Stimulated activated CD8-positive, alpha-beta memory T cell treated with anti-CD3 and anti-CD28 coated beads, Interleukin-4, amount 100 ng/mL, for 1 hour (primary cell): ENCODE measurements at places on chromosomes 1 and 21.

DNA sequence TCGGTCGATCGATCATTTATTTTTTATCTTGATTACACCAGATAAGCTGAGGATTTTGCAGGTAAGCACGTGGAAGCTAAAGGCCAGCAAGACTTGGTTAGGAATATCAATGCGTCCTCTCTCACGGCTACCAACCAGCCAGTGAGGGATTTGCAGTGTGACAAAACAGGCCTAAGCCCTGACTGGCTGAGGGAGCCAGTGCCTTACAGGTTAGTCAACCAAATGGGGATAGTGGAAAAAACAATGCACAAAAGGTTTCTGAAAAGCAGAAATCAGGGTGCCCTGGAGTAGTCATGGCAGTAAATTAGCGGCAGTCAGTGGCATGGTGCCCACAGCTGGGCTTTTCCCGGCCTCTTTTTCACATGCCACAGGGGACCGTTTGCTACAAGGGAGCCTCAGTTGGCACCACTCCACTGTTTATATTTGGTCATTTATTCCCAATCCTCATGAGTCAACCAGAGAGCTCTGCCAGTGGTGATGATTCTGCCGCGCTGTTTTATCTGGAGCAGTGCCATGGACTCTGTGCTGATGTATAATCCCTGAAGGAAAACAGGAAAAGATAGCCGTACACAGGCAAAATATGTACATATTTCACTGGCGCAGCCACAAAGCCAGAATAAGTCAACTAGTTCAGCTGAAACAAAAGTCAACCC lies 167.6 kb downstream of the RHOU start:
- DNase-seq, result no peak

GRCh38 chr21:39056636-39057035 lies 126.6 kb downstream of the PSMG1 start:
- no peak for DNase-seq

DNA sequence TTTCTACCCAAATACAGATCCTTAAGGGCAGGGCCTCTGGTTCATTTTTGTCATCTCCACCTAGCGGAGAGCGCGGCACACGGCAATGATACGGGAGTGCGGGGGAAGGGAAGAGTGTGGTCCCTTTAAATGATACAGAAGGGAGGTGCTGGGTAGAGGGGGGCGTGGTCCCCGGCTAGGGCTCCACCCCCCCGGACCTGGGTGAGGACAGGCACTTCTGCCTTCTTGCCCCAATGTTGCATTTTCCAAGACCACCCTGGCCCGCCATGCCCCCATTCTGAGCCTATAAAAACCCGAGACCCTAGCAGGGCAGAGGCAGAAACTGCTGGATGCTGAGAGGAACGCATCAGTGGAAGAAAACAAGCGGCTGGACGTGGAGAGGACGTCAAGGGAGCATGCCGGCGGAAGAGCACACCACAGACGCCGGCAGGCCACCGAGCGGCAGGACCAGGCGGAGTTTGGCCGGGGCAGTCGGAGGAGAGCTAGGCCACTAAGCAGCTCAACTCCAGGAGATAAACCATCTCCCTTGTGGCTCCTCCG lies 30.0 kb downstream of the LRRC3 start:
- no peak for DNase-seq

DNA sequence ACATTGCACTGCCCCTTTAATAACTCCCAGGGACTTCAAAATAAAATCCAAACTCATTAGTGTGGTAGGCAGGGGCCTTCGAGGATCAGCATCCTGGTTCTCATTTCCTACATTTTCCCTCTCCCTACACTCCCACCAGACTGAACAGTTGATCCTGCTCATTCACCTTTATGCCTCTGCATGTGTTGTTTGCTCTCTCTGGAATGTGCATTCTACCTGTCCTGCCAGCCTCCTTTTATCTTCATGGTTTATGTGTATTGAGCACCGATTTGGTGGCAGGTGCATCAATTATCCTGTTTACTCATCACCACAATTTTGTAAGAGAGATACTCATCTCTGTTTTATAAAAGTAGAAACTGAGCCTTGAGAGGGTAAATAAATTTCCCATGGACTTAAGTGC lies 125.0 kb downstream of the ADSS2 start:
- no peak for DNase-seq

GRCh38 chr1:48472638-48473037 lies 634 bp upstream of the SPATA6 start:
- no peak for DNase-seq

DNA sequence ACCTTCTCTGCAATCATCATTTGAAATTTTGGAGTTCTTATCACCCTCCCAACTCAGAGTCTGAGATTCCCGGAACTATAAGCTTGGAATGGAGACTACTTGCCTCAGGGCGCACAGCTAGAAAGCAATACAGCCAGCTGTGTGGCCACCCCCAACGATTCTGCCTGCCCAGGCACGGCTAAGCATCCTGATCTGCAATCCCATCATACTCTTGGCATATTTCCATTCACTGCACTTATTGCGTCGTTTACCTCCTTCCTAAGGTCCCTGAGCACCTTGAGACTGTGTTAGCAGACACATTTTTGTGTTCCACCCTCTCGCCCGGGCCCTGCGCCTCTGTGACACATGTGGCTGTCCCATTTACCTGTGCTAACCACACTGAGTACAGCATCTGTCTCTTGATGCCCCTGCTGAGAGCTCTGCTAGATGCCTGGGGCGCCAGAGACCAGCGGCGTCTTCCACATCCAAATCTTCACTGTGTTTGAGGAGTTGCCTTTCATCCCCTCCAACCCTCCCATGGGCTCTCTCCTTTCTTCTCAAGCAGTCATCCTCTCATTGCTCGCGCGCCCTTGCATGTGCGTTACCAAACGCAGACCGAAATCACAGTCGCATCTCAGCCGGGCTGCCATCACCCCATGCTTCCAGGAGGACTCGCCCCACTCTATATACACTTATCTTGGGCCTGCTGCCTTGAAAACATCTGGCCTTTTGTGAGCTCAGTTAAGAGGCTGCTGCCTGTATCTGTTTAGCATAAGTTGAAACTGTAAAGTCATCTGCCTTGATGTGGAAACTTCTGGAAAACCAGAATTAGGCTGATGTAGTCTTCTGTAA lies 3.5 kb upstream of the CLDN19 start:
- DNase-seq, result no peak

DNA sequence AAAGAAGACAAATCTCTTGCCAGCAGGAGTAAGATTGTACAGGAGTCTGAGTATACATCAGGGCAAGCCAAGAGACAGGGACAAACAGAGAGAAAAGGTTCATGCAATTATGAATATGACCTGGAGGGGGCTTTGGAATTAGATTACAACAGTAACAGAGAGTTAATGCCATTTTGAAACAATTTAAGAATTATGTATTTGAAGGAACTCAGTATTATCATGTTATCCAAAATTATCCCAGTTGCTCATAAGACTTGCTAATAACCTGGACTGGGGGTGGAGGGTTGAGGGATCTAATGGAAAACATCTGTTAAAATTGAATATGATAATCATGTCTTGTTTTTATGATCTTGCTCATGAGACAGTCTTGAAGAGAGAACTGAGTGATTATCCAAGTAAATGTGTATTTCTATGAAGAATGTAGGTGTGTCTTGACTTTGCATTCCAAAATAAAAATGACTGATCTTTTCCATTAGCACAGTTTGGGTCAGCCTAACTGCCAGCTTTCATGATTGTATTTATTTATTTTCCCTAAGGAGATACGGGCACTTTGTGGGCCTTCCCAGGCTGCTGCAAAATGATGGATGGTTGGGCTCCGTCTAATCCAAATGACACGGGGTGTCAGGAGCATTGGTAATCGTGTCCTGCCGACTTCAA lies 117.7 kb downstream of the ERG start:
- DNase-seq, result no peak

- no peak for DNase-seq
Measured at GRCh38 chr1:21511579-21512522, 2.6 kb downstream of the ALPL start.
